NCI-H2081 (cell line): ENCODE measurements at places on chromosomes 5 and 9.
A peak's percentile ranks its signal among the peaks of the same experiment; 100 is the strongest.

DNA sequence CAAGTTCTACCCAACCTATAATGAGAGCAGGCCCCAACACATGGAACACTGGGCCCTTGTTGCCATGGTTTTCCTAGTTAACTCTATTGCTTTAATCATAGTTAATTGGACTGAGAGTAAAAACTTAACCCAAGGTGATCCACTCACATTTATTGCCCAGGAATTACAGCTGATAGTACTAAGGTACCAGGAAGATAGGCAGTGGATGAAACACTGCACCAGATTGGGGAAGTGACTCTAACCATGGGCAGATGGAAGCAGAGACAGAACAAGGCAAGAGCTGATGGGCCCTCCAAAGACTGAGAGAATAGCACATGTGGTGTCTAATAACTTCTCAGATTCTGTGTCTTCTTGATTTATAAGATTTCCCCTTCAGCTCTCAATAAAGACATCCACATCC, 145.7 kb upstream of the TRIM32 start:
- DNase-seq: no peak

DNA sequence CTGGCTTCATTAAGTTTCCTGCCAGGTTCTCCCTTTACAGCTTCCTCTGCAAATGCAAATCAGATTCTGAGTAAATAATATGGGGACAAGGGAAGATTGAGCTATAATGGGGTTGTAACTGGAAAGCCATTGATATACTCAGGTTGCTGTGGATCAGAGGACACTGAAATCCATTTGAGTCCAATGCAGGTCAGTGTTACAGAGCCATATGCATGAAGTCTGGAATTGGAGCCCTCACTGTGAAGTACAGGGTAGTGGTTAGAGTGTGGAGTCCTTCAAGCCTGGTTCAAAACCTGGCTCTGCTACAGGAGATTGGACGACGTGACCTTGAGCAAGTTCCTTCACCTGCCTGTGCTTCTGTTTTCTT, 48.7 kb downstream of the TIMD4 start:
- DNase-seq: no peak

DNA sequence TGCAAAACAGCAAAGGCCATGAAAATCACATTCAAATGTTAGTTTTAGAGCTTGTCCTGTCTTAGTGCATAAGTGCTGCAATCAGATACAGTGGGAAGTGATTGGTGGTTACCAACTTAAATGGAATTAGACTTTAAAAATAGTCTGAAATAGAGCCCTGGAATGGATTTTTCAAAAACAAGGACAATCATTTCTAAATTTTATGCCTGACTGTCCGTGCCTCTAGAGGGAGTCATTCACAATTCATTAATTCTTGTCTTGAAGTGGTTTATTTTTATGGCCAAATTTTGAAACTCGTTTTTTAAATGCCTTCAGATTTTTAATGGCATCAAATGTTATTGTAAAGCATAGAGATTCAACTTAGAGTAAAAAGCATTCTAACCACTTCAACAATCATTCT, 561.8 kb upstream of the DAB2 start:
- no peak for DNase-seq

DNA sequence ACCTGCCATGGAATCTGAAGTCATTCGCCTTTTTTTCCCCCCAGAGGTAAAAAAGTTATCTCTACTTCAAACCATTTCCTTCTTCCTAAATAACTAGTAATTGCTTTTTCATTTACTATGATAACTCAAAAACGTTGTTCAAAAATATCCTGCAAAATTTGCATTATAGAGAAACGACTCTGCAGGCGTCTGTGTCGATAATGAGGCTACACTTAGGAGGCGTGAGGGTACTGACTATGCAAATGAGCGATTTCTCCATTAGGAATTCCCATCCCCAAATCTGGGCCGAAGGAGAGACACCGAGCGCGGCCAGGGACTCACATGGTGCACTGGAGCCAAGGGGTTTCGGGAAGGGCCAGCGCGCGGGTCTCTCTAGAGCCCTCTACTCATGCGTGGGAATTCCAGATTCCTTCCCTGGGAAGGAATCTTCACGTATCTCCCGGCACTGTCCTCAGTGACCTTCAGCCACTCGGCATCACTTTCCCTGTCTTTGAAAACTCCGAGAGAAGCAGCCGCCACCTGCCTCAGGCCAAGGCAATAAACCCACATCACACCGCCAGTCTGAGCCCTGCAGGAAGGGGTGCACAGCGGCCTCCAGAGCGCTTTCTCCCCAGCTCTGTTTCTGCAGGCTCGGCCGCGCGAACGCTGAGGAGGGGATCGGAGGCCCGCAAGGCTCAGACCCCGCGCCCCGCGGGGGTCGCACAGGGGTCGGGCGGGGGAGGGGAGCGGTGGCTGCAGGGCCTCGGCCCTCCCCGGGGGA, 718 bp upstream of the DENND4C start:
- peak; percentile 73 for DNase-seq

DNA sequence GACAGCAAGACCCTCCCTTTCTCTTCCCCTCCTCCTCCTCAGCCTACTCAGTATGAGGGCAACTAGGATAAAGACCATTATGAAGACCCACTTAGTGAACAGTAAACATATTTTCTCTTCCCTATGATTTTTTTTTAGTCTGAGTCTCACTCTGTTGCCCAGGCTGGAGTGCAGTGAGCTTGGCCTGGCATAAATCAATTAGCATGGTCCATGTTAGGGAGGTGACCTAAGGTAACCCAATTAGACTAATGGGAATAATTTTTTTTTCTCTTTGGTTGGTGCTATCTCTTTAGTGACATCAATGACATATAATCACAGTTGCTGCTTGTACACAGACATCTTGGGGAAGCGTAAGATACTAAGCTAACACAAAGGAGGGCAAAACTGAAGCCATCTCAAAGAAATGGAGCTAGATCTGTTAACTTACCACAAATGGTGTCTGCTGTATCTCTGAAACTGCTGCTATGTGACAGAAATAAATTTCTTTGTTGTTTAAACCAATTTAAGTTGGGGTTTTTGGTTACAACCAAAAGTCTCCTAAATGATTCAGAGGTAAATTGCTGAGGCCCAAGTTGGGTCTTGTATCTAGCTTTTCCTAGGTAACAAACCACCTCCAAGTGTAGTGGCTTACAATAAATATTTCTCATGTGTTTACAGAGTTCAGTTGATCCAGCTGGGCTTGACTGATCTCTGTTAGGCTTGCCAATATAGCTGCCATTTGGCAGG, 13.3 kb downstream of the PKD2L2 start:
- DNase-seq: no peak

DNA sequence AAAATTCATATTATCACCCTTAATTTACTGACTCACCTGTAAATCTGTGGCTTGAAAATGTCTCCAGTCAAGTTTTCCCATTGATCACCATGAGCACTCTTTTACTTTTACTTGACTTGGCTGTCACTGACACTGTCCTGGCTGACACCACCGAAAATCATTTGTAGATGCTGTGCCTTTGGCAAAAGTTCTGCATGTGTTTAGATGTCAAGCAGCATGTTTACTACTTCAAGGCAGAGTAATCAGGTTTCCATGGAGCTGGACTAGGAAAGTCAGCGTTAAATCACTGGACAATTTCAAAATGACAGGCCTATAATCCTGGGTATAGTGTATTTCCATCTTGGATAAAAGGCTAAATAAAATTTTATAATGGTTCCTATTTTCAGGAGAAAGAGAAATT, 1530.6 kb upstream of the CDH6 start:
- no peak for DNase-seq

GRCh38 chr9:134205672-134206310, 41.4 kb upstream of the RNU6ATAC start:
- DNase-seq: peak; percentile 53

DNA sequence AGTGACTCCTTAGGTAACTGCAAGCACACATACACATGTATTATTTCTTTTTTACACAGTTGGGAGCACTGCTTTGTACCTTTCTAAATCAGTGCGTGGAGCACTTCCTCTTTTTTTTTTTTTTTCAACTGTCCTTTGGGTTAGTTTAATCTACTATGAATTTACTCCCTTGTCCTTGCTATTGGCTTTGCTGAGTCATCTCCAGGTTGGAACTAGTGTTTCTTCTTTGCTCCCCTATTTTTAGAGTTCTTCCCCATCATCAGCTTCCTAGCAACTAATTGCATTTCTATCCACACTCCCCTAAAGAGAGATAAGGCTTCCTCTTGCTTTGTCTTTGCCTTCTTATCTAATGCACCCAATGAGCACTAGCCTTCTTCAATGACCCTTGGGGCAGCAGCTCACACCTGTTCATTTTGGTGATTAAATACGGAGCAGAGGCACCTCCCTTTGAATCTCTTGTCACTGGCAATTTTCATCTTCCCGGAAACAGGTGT, 24.3 kb downstream of the S100Z start:
- DNase-seq: peak; percentile 14

GRCh38 chr9:85402551-85402950, 339.2 kb downstream of the AGTPBP1 start:
- DNase-seq: no peak

GRCh38 chr5:151092762-151093161, 11.9 kb upstream of the TNIP1 start:
- no peak for DNase-seq
